ENCODE measurements at places on chromosomes 11 and 22.

- no peak for DNase-seq
These were observed 4.6 kb downstream of the CDPF1 start for GRCh38 chr22:46245511-46245910.

GRCh38 chr11:92246630-92247029 lies 22.0 kb downstream of the FAT3 start:
- no peak for DNase-seq

DNA sequence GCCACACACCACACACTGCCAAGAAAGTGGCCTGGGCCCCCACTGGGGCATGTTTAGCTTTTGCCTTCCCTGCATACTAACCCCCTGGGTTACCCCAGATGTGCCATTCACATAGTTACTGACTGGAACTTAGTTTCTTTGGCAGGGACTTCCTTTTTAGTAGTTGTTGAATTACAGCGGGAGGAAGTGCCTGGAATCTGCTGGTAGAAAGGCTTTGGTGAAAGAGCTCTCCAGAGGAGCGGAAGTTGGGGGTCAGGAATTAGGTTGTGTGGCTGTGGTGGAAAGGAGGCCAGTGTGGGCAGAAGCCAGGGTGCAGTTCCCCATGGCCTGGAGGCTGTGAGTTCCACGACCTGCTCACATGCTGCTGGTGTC lies 69.0 kb downstream of the MED15 start:
- no peak for DNase-seq

DNA sequence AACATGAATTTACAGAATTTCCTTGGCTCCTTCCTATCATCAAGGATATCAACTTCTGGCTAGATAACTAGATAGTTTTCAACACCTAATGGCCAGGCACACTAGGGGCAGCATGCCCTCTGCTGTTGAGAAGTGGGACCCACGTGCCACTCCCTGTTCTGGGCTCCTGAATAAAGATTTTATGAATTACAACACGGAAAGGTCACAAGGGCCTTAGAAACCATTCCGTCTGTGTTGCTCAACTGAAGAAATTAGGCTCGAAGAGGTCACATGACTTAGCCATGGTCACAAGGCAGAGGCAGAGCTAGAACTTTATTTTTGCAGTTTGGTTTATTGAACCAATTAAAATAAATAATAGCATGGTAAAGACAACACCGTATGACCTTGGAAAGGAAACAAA lies 36.0 kb downstream of the PRCP start:
- DNase-seq, result peak; percentile 57

DNA sequence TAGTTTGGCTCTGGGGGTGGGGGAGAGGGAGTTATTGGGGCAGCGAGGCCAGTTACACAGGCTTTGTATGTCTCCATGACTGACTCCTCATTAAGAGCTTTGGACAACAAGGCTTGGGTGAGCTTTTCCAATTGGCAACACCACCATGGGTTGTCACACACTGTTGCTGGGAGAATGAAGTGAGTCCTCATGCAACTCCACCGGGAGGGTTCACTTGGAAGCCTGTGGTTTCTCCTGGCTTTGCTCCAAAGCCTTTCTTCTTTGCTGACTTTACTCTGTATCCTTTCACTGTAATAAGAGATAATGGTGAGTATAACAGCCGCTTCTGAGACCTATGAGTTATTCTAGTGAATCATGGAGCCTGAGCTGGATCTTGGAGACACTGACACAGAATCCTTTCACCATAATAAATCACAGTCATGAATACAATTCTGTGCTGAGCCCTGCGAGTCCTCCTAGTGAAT lies 24.9 kb downstream of the EIF3F start:
- no peak for DNase-seq

GRCh38 chr11:12581416-12581815 lies 92.8 kb upstream of the TEAD1 start:
- no peak for DNase-seq
